Activated CD4-positive, CD25-positive, alpha-beta regulatory T cell treated with anti-CD3 and anti-CD28 coated beads, Interleukin-2, amount 50 U/mL, for 24 hours (primary cell): ENCODE measurements at places on chromosomes 2 and 18.

- no peak for ATAC-seq
These were observed 44.3 kb downstream of the RDH14 start for GRCh38 chr2:18516112-18516511.

DNA sequence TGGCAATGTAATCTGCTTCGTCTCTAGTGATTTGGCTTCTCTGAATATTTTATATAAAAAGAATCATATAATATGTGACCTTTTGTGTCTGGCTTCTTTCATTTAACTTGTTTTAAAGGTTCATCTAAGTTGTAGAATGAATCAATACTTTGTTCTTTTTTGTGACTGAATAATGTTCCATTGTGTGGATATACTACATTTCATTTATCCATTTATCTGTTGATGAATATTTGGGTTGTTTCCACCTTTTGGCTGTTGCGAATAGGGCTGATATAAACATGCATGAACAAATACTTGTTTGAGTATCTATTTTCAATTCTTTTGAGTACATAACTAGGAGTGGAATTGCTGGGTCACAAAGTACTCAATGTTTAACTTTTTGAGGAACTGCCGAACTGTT, 63.8 kb upstream of the TNP1 start:
- ATAC-seq: no peak

DNA sequence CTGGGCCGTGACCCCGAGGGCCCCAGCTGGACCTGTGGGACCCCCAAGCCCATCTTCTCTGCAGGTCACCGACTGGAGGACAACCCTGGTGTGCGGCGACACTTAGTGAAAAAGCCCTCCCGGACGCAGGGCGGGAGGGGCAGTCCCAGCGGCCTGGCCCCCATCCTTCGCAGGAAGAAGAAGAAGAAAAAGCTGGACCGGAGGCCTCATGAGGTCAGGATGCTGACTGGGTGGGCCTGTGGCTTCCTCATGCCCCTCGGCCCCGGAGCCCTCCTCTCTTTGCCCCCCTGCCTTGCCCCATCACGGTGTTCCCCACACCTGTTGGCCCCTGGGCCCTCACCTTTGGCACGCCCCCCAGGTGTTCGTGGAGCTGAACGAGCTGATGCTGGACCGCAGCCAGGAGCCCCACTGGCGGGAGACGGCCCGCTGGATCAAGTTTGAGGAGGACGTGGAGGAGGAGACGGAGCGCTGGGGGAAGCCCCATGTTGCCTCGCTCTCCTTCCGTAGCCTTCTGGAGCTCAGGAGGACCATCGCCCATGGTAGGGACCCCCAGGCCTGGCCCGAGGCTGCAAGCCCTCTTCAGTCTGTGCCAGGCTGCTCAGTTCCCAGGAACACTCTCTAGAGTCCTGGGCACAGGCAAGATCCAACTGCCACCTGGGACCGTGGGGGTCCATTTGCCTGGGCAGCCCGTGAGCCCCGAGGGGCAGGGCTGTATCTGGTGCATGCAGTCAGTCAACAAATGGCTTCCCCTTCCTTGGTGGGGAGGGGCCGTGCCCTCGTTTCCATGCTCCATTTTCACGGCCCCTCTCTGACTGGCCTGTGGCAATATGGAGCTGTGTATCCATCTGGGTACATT, 4.7 kb downstream of the SLC4A3 start:
- no peak for ATAC-seq

DNA sequence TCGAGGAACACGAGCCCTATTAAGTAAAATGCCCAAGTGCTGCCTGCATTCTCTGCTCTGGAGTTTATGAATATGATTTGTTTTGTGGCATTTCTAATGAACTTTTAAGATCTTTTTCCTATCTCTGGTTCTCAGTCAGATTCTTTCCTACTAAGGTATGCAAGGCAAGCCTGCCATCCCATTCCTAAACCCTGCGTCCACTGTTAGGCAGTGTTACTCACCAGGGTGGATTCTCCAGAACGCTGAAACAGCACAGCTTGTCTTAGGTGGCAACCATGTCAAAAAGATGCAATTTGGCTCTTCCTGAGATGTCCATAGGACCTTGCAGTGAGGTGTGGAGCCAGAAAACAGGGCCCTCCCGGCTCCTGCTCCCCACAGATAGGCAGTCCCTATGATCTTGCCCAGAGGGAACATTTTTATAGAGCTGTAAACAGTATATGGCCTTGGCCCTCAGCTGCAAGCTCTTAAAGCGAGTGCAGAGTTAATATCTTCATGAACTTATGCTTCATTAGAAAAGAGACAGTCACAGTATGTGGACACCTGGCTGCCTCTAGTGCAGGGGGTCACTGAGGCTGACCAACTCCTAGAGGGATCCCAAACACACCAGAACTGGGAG, 84.4 kb downstream of the TPGS2 start:
- no peak for ATAC-seq

DNA sequence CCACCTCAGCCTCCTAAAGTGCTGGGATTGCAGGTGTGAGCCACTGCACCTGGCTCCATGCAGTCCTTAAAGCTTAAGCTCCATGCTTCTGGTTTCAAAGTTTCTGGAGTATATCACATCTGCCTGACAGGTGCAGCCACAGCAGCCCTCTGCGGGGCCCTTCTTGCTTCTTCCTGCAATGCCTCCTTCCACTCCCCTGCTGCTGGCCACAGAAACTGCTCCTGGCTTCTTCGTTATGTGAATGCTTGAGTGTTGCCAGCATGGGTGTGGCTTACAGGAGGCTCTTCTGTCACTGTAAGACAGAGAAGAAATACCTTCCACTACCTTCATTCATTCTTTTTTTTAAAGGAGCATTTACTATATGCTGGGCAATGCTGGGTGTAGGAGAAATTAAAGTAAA, 10.1 kb upstream of the CCBE1 start:
- ATAC-seq: no peak

GRCh38 chr2:220814441-220814840, 757.7 kb downstream of the EPHA4 start:
- no peak for ATAC-seq

DNA sequence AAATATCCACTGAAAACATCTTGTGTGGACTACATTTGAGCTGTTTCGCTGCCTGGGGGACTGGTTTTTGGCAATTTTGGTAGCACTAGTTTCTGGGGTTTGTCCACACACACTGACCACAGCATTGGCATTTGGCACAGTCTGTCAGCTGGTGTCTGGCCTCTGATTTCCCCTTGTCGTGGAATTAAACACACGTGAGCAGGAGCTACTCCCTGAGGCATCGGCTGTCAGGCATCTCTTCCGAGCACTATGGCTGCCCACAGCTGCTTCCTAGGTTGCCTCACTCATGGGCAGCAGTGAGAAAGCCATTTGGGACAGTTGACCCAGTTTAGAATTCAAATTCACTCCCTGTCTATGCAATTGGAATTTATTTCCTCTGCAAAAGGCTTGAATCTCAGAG, 46.8 kb upstream of the FZD5 start:
- no peak for ATAC-seq

DNA sequence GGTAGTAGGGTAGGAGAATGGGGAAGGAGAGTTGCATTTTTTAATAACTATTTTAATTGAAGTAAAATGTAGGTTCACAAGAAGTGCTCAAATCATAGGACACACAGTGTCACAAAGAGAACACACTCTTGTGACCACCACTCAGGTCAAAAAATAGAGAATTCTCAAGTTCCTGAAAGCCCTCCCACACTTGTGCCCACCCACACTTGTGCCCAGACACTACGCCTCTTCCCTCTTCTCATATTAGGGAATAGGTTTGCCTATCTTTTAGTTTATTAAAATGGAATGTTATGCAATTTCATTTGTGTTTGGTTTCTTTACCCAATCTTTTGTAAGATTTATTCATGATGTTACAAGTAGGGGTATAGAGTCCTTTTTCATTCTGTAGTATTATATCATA, 67.2 kb downstream of the UGGT1 start:
- ATAC-seq: no peak

DNA sequence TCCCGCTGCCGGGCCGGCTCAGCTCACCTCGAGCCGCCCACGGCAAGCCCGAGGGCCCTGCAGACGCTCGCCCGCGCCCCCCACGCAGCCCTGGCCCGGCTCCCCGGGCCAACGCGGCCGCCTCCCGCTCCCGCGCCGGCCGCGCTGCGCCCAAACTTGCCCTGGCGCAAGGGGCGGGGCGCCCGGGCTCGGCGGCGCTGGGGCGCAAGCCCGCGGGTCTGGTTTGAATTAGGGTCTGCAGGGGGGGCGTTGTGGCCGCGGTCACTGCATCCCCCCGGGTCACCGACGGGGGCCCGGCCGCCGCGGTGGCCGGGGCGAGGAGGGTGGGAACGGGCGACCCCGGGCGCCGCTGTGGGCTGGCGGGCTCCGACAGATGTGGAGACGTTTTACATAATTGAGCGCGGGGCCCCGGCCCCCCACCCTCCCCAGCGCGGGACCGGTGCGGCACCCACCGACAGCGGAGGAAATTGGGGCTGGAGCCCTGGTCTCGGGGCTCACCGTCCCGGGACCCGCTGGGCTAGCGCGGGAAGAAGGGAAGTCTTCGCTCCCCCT, 690 bp downstream of the SDC1 start:
- ATAC-seq: no peak

- no peak for ATAC-seq
These were observed 205.7 kb downstream of the TCF4 start for GRCh38 chr18:55382277-55382805.

DNA sequence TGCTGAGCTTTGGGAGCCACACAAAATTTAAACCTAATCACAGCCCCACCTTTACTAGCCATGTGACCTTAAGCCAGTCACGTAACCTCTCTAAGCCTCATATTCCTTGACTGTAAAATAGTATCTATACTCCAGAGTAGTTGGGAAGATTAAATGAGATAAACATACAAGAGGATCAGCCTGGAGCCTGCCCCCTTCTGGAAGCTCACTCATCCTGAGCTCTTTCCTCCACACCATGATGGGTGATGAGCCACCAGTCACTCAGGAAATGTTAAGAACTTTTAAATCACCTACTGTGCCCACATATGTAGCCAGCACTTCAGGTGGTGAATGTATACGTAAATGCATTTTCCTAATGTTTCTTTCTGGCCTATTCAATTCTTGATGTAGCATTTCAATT, 195.9 kb upstream of the DDX18 start:
- ATAC-seq: no peak

DNA sequence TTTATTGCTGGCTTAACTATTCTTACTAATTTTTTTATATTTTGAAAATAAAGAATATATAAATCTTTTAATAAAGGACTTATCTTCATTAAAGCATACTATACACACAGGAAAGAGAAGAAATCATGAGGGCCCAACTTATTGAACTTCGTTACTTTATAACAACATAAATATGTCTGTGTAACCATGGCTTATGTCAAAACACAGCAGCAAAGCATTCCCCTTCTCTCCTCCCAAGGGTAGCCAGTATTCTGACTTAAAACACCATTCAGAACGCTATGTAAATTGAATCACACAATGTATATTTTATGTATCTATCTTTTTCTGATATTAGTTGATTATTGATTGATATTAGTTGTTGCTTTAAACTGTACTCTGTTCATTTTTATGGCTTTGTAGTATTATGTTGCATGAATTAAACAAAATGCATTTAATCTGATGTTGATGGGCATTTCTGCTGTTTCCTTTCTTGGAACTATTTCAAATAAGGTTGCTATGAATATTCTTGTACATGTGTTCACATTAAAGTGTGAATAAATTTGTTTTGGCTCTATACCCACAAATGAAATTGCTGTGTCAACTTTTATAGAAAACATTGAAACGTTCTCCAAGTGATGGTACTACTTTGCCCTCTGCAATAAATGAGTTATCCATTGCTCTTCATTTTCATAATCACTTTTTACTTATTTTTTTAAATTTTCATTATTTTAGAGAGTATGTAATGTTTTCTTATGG, 188.7 kb downstream of the RND3 start:
- ATAC-seq: no peak

DNA sequence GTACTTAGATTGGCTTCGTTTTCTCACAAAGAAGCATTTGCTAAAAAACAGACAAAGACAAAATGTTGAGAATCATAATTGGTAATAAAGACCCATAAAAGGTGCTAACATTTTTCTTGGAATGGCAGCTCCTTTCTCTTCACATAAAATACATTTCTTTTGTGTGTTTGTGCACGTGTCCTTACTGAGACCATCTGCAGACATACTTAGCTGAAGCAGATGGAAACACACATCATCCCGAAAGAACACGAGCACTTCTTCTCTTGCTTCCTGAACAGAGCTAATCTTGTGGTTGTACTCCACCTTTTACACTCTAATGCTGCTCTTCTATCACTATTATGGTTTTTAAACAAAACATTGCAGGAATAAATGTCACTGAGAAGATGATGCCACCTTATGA, 142.5 kb downstream of the SPHKAP start:
- ATAC-seq: no peak

DNA sequence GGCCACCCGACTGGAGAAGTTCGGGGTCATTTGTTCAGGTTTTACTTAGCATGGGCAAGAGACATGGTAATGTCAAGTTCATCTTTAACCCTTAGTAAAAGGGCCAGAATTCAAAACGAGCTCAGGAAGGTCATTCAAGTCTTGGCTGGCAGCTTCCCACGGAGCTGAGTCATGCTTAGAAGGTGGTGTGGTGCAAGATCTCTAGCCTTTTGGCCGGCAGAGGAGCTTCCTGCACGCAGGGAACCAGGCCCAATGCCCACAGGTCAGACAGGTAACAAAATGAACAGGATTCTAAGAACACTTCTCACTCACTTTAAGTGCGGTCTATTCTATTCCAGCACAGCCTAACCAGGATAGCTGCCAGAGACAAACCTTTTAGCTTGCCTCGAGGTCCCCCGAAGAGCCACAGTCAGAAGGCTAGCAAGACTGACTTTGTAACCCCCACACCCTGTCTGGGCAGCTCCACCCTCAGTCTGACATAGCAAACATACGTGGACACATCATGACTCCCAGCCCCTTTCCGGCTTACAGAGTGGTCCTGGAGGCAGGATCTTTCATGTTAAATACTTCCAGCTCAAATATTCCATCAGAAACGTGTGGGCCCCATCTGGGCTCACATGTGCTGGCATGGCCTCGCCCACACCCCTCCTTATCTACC, 292.7 kb downstream of the BCL11A start:
- no peak for ATAC-seq

DNA sequence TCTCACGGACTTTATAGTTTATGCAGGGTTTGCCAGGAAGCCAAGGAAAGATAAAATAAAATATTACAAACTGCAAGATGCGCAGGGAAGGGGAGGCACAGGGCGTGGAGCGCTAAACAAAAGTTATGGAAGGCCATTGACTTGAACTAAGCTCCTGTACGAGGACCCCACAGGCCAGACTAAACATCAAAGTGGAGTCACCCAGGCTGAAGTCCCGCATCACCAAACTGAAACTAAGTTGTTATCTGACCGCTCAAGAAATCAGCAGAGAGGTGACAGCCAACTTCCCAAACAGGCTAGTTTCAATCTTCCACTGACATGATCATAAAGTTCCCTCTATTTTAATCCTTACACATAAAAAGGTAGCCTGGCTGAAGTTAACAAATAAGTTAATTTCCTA, 90.5 kb upstream of the YWHAQ start:
- ATAC-seq: no peak
